ENCODE measurements at places on chromosomes 2 and 18. TPM values are rescaled to one million over a fixed set of nuclear protein-coding genes. Genes with fewer than 3 reads are reported as not detected.

DNA sequence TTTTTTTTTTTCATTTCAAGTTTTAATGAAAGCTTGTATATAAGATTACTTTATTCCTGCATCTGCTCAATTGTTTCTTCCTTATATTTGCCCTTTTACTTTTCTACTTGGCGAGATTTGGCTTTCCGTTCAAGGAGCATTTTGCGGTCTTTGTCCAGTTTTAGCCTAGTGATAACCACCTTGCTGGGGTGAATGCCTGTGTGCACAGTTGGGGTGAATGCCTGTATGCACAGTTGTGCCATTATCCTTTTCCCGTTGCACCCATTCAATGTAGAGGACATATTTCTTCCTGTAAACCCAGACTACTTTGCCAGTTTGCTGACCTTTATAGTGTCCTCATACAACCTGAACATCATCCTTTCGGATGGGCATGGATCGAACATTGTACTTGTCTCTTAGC lies 12.0 kb downstream of the ZNF236 start:
- no peak for DNase-seq

DNA sequence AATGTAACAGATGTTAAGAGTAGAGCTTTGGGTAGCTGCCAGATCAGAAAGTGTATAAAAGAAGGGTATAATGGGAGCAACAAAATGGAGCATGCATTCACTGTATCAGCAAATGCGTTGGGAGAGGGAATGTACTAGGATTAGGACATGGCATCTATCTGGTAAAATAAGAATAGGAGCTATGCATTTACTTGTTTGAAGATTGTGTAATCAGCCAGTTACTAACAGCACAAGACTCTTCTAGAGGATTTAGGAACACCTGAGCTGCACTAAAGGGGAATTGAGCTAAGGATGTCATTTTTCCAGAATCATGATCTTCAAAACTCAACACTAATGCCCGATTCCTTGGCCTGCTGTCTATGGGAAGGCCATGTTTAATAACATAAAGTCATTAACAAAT lies 394.2 kb upstream of the TNP1 start:
- DNase-seq: no peak

GRCh38 chr2:43033016-43033270 lies 193.5 kb downstream of the ZFP36L2 start:
- no peak for DNase-seq

RAPGEF4 gene
- total RNA-seq: 0.72 TPM

FSHR gene
- not detected for total RNA-seq

SERPINB12 gene
- not detected for total RNA-seq

SLC66A2 gene
- total RNA-seq: 30.2 TPM
